ENCODE measurements at places on chromosomes 2 and 18.

- ATAC-seq: no peak
These were observed 216.5 kb downstream of the KLHL29 start for GRCh38 chr2:23601301-23601965.

- ATAC-seq: no peak
These were observed 18.9 kb downstream of the KRTCAP3 start for GRCh38 chr2:27461118-27461517.

DNA sequence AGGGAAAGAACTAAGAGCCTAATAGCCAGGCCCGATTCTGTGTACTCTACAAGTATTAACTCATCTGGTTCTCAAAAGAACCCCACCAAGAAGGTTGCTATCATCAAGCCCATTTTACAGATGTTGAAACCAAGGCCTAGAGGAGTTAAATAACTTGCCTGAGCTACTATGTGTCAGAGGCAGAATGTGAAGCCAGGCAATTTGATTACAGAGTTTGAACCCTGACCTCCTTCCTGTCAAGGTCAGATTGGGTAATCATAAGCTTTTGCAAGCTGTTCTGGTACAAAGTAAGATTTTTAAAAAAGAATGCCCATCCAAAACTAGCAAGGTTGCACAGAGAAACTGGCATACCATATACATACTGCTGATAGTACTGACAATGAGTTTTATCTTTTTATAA lies 227.1 kb downstream of the HAUS1 start:
- ATAC-seq: no peak

GRCh38 chr2:33513480-33513879 lies 37.0 kb downstream of the RASGRP3 start:
- ATAC-seq: no peak

- no peak for ATAC-seq
These were observed 72.9 kb upstream of the HK2 start for GRCh38 chr2:74760875-74761630.

DNA sequence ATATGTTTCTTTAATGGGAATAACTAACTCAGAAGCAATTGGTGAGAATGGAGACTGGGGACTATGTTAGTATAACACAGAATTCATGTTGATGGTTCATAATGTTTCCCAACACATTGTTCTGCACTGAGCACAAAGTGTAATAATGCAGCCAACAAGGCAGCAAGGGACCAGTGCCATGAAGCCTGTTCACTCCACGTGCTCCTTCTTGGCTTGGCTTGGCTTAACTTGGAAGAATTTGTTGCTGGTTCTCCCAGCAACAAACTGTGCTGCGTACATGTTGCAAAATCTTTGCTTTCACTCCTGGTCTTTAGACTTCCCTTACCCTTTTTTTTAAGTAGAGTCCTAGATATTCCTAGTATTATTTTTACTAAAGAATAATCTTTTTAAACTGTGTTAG lies 129.7 kb downstream of the MAP3K20 start:
- no peak for ATAC-seq

DNA sequence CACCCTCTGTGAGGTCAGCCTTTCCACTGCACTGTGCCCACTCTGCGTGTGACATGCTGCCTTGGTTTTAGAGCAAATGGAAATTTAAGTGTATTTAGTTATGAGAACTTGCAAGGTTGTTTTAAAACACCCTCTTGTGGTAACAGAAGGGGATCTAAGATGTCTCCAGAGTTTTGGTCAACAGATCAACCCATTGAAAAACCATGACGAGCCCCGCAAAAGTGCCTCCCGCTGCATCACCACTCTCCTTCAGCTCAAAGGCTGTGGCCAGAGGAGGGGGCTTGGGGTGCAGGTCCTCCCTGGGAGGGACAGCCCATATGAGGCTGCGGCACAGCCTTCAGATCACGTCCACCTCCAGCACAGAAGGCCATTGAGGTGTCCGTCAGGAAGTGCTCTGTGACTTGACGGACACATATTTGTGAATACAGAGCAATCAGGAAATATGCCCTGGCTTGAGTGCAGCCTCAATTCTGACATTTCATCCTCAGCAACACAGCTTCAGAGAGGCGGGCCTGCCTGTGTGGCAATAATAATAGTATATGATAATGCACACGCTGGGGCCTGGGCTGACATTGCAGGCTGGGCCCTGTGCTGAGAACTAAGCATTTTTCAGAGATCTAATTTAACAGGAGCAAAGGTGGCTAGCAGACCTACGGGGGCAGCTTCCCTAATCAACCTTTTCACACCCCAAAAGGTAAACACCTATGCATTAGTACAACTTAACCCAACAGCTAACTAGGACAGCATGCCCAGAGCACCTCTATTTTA lies 213.9 kb downstream of the ANAPC1 start:
- no peak for ATAC-seq

GRCh38 chr2:216164087-216164486 lies 54.9 kb downstream of the XRCC5 start:
- no peak for ATAC-seq

- no peak for ATAC-seq
These were observed 416.5 kb downstream of the MEIS1 start for GRCh38 chr2:66851449-66851872.

- ATAC-seq: no peak
These were observed 110.9 kb downstream of the PTRHD1 start for GRCh38 chr2:24682304-24682703.

All from activated CD4-positive, CD25-positive, alpha-beta regulatory T cell treated with anti-CD3 and anti-CD28 coated beads, Interleukin-2, amount 50 U/mL, for 24 hours (primary cell).